CD14-positive monocyte (primary cell): ENCODE measurements at places on chromosomes 12 and 14.

DNA sequence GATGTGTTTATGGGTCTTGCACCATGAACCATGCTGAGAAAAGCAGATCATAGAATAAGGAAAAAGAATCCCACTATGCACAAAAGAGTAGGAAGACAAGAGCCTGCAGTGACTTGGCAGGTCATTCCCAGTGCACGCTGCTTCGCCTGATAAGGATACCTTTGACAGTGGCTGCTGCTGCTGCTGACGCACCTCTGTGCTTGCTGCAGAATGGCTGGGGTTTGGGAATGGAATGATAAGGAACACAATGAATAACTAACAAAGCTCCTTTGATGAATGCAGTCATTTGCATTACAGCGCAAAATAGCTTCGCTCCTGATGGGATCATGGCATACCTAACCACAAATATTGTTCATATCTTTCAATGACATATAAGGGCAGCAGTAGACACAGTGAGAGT is 278.7 kb downstream of the PDZRN4 start:
- no peak for DNase-seq

- no peak for DNase-seq
Observed at GRCh38 chr12:6443361-6443983, 1.3 kb upstream of the CD27 start.

GRCh38 chr14:50095895-50096294 is 20.5 kb downstream of the VCPKMT start:
- DNase-seq = no peak

DNA sequence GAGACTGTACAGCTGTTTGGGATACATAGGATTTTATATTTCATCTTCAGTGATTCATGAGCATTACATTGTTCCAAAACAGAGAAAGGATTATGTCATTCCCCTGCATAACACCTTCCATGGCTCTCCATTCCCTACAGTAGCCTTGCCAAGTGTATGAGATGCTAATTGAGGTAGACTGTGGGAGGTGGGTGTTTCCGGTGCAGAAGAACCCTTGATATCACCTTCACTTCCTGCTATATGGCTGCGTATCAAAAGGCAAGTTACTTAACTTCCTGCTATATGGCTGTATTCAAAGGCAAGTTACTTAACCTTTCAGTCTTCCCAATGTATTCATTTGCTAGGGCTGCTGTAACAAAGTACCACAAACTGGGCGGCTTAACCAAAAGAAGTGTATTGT is 11.2 kb downstream of the FAR2 start:
- peak; percentile 62 for DNase-seq

DNA sequence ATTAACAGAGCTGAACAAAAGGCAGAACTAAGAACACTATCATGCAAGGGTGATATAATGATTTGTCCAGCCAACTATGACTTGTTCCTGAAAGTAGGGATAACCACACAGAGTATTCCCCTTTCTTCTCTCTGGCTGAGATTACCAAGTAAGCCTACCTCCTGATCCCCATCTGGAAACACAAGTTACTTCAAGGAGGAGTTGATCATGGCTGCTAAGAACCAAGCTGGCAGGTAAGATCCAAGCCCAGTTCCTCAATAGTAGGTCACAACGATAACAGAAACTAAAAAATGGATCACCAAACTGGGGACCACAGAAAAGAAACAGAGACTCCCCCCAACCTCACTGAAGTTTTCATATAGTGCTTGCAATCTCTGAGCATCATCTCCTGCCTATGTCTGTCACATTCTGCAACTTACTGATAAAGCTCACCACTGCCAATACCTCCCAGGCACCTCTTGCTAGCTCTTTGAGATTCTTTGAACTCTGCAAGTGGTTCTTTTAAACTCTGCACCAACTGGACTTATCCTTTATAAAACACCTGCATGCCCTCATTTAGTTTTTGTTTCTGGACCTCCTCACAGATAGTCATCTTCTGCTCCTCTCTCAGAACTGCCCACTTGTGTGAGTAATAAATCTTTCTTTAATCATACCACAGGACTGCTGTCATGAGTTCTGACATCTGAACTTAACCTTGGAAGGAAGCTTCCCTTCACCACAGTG is 76.6 kb downstream of the LRP6 start:
- no peak for DNase-seq

DNA sequence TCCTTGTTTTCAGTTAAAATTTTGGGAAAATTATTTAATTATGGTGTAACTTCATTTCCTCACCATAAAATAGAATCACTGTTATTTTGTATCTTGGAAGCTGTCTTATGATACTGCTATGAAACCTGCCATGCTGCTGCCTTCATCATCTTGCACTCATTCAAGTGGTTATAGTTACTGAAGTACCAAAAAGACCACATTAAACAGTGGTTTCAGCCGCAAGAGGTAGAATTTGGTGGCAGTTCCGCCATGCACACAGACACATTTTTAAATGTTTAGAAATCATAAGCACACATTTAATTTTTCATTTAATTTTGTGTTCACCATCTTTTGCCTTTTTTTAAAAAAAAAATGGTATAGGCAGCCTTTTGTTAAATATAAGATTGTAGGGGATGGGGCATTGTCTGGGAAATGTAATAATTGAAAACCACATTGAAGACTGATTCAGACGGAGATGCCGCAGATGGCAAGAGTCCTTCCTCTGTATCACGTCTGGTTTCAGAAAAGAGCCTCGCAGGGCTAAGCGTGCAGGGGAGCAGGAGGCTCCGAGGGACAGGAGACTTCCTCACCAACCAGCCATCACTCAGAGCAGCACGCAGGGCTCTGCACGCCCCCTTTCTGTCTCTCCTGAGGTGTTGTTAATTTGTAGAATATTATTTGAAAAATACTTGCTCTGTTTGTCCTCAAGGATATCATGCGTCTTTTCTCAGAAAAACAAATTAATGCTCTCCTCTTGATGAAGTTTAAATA is 115.2 kb upstream of the PELI2 start:
- DNase-seq = no peak

- DNase-seq = no peak
Observed at GRCh38 chr14:33711811-33712216, 239.1 kb downstream of the EGLN3 start.

GRCh38 chr12:29191267-29191850 is 42.3 kb downstream of the FAR2 start:
- no peak for DNase-seq

DNA sequence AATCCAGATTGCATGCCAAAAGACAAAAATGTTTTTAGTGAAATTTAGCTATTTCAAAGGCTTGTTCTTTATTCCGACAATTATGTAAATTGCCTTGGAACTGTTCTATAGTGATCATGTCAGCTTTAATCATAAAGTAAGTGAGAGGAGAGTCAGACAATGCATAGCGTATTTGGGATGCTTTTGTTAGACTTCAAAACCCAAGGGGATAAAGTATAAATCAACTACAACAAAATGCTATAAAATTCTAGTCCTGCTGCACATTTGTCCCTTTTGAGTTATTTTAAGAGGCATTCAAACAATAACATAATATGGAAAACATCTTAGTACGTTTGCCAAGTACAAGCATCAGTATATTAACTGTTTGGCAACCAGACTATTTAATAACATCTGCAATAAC is 11.3 kb downstream of the RTRAF start:
- no peak for DNase-seq

- DNase-seq = no peak
Observed at GRCh38 chr14:34003691-34004090, 52.8 kb upstream of the EGLN3 start.

DNA sequence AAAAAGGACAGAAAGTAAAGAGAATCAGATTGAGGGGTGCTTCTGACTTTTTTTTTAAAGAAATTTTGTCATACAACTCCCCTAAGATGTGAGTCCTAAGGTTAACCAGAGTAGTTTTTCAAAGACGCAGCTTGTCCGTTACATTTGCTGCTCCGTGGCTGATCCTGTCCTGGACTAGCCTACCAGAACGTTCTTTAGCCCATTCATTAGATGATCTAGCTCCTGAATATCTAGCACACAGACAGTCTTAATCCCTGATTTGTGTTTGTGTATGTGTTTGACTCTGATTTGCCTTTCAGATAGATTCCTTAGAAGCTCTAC is 60.3 kb downstream of the SAMD4A start:
- no peak for DNase-seq

DNA sequence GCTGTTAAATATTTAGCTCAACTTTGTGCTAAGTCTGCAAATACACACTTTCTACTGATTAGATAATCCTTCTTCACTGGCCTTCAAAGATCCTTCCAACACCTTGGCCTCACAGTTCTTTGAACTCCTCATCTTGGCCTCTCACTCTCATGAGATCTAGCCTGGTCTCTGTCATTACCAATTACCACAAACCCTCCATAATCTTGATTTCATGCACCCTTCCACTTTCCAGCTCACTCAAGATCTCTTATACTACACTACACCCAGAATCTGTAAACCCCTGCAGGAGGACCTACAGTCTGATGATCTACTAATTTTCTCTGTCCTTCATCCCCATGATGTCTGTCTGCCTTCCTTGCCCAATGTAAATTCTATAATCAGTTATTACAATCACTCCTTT is 71.1 kb downstream of the DUSP16 start:
- no peak for DNase-seq

DNA sequence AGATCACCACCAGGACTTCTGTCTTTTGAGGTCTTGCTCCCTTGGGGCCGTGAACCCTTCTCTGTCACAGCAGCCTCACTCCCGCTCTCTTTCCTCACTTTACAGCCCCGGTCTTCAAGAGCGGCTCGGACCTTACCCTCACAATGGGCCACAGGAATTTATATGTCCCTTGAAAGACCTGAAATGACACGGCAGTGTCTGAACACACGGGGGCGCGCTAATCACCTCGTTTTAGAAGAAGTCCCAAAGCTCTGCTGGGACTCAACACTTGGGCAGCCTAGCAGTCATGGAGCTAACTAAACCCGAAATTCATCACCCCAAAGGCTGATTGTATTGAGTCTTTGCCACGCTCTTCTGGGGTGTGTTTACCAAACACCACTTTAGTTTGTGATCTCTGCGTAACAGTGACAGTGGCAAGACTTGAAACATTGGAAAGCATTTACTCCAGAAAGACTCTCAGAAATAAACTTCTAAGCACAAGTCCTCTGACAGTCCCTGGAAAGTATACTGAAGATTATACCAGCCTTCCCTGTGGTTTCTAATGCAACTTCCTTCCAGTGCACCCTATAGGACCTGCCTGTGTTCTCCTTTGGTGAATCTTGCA is 29.0 kb downstream of the SERPINA11 start:
- peak; percentile 71 for DNase-seq

DNA sequence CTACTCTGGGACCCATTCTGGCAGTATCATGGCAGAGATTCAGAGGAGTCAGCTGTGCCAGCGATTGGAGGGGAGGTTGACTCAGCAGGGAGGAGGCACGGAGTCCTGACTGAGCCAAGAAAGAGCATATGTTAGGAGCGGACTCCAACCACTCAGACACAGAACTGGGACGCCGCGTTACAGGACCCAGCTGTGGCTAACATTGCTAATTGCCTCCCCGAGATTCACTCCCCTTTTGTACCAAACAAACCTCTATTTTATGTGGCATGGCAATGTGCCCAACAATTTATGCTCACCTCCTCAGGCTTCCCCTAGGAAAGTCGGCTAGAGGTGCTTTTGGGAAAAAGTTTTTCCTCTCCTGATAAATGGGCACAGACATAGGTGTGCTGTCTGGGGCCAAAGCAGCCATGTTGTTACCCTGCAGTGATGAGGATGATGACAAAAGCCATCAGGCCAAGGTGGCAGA is 15.2 kb upstream of the CLIP1 start:
- DNase-seq = no peak

DNA sequence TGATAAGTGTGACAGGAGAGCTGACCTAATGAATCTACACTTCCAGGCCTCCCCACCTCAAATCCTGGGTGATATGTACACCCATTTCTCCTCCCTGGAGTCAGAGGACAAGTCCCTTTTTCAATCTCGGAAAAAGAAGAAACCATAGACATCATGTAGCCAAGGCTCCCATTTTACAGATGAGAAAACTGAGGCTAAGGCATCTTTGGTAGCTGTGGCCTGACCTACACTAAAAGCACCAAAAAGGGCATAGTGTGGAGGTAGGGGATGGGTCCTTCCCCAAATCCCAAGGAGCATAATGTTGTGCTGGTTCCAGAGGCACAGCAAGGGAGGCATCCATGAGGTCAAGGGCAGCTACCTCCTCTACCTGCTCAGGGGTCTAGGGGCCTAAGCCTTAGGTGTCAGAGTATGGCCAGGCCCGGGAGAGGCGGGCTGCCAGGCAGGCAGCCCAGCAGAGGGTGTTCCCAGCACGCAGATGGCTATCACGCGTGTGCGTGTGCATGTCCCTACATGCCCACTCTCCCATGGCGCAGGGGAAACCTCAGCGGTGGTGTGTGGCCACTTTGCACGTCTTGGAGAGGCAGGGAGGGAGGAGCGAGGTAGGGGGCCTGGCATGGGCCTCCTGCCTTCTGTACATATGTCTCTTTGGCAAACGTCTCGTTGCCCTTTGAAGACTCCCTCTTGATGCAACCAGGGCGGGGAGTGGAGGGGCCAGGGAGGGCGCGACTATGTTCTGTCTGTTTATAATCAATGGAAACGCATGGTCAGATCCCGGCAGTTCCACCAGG is 2.5 kb downstream of the PGF start:
- DNase-seq = no peak

- DNase-seq = no peak
Observed at GRCh38 chr12:47990351-47991105, 13.7 kb downstream of the COL2A1 start.

GRCh38 chr12:66071549-66071948 is 59.0 kb downstream of the LLPH start:
- peak; percentile 20 for DNase-seq

DNA sequence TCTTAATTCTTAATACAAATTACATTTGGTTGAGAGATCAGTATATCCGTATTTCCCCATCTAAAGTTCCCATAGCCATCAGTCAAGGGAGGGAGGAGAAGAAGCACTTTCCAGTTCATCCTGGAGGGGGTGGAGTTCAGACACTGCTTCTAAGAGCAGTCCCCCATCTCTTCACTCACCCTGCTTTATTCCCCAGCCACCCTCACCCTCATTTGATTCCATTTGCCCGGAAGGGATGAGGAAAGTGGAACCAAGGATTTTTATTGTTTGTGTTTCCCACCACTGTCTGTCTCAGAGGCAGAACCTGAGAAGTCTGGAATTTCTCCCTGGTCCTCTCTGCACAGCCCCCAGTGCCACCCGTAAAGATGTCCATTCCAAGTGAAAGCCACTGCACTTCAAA is 134.2 kb upstream of the HIF1A start:
- no peak for DNase-seq

- DNase-seq = no peak
Observed at GRCh38 chr12:104514092-104514810, 57.5 kb downstream of the CHST11 start.

DNA sequence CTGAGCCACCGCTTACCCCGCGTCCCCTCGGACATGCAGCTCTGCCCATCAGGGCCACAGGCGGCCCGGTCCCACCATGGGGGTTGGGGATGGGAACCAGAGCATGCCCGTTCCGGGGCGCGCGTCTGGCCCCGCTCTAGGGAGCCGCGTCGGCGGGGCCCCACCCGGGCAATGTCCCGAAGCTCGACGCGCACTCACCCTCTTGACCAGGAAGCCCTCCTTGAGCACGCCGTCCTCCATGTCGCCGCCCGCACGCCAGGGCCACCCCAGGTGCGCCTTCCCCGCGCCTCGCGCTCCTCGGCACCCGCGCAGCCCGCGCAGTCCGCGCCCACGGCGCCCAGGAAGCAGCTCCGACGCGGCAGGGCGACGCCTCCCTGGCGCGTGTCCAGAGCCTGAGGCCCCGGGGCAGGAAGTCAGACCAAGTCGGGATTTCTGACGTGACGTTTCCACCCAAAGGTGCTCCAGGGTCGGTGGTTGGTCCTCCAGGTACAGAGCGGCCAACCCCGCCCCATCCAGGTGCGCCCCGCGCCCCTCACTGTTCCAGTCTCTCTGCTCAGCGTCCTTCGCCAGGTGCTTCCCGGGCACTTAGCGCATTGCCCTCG is at the start of gene PLEK2:
Gene PLEK2, minus strand, starts transcription at position 346 of the 602 bp plus-strand sequence. Its CDS starts 106 bp downstream, at position 240.
- peak; percentile 4 for DNase-seq
